Skin of body (tissue), 3 donors: ENCODE measurements at places on chromosomes 12 and 14.
A peak's percentile ranks its signal among the peaks of the same experiment; 100 is the strongest.

DNA sequence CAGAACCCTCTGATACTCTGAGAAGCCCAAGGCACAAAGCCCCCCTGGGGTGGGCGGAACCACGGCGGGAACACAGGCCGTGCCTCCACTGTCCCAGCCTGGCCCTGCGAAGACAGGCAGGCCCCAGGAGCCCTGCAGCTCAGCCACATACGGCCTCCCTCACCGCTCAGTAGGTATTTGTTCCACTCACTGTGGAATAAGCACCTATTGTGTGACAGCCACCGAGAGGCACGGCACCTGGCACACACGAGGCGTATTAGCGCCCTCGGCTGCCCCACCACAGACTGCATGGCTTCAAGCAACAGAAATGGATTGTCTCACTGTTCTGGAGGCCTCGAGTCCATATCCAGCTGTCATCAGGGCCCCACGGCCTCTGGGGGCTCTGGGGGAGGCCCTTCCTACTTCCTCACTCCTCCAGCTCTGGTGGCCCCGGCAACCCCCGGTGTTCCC is 66.3 kb downstream of the NCOR2 start:
- DNase-seq = no peak

DNA sequence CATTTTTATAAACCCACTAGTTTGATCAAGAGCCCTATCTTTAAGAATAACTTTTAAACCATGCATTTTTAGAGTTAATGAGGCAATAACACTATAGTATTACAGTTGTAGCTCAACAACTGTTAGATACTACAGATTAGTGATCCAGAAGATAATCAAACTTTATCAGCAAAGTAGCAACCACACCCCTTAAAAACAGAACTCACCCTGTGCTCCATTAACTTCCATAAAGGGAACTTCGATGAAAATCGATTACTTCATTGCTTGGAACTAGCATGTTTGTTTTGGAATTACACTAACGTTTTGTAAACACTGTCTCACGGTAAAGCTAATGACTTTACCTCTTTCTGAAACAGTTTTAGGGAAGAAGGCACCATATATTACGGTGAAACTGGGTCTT is 1.4 kb downstream of the SGPP1 start:
- DNase-seq = no peak

DNA sequence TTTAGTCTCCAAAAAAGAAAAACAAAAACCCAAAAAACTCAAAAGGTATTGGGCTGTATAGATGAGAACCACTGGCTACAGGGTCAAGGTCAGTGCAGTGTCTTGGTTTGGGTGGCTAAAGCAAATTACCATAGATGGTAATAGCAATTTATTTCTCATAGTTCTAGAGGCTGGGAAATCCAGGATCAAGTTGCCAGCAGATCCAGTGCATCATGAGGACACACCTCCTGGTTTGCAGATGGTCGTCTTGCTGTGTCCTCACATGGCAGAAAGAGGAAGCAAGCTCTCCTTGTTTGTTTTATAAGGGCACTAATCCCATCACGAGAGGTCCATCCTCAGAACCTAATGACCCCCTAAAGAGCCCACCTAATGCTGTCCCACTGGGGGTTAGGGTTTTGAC is 11.2 kb downstream of the COX14 start:
- no peak for DNase-seq

DNA sequence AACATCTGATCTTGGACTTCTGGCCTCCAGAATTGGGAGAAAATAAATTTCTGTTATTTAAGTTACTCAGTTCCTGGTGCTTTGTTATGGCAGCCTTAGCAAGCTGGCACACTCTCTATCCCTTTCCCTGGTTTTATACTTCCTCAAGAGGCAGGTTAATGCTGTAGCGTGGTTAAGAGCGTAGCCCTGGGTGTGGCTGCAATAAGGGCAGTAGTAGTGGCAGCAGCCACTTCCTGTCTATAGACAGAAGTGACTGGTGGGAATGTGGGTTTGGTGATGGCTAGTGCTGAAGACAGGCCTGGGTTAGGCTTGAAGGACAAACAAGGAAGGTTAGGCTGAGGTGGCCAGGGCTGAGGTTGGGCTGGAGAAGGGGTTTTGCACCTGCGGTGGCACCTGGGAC is 3.6 kb upstream of the LGALS3 start:
- DNase-seq = no peak

DNA sequence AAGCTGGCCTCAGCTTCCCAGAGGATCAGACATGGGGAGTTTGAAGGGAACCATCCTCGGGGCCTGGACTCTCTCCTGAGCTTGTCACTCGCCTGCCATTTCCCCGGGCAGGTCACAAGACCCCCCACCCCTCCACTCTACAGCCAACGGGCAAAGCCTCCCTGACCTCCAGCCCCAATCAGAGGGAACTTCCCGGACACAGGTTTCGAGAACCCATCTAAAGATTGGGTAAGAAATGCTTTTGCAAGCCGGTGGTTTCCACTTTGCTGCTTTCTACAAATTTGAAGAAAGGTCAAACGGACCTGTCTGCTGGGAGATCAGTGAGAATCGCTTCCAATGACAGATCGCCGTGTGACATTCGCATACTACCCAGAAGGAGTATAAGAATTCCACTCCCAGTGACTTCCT is 89.6 kb downstream of the SCARB1 start:
- DNase-seq = no peak

GRCh38 chr12:89731089-89731488 is 22.5 kb upstream of the ATP2B1 start:
- DNase-seq = no peak

DNA sequence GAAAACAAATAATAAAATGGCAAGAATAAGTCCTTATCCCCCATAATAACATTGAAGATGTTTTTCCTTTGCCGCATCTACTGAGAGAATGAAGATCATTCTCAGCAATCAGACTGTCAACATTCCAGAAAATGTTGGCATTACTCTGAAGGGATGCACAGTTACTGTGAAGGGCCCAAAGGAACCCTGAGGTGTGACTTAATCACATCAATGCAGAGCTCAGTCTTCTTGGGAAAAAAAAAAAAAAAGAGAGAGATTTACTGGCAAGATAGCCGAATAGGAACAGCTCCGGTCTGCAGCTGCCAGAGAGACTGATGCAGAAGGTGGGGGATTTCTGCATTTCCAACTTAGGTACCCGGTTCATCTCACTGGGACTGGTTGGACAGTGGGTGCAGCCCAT is 41.3 kb upstream of the OR6J1 start:
- DNase-seq = no peak

- DNase-seq = no peak
Measured at GRCh38 chr14:61168141-61168540, 113.0 kb downstream of the TMEM30B start.

- DNase-seq = no peak
Measured at GRCh38 chr12:114656906-114657596, 26.9 kb downstream of the TBX3 start.

DNA sequence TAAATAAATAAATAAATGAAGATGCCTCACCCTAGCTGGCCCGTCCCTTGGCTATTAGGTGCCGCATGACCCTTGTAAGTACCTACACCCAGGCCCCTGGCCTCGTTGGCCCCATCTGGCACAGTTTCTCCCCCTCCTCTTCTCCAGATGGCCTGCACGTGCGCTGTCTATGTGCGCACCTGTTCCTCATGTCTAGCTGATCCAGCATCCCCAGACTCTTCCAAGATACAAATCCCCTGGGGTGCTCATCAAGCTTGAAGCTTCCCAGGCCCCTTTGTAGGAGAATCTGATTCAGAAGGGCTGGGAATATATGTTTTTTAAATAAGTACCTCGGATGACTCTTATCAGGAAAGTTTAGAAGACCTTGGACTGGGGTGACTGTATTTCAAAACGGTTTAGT is 133.3 kb downstream of the CHST11 start:
- no peak for DNase-seq

- DNase-seq = peak; percentile 60
Measured at GRCh38 chr12:41277100-41277945, 89.2 kb downstream of the PDZRN4 start.

- DNase-seq = no peak
Measured at GRCh38 chr14:70567791-70568190, 32.7 kb downstream of the MED6 start.

GRCh38 chr12:1716215-1716862 is 25.5 kb downstream of the ADIPOR2 start:
- no peak for DNase-seq

- DNase-seq = no peak
Measured at GRCh38 chr14:77372304-77372841, 4.5 kb downstream of the TMED8 start.

- DNase-seq = no peak
Measured at GRCh38 chr14:77148510-77149231, 7.1 kb upstream of the ZDHHC22 start.

GRCh38 chr12:27521066-27521465 is 2.9 kb upstream of the PPFIBP1 start:
- peak; percentile 35 for DNase-seq
